ENCODE measurements at places on chromosomes 4 and X.
A peak's percentile ranks its signal among the peaks of the same experiment; 100 is the strongest.

DNA sequence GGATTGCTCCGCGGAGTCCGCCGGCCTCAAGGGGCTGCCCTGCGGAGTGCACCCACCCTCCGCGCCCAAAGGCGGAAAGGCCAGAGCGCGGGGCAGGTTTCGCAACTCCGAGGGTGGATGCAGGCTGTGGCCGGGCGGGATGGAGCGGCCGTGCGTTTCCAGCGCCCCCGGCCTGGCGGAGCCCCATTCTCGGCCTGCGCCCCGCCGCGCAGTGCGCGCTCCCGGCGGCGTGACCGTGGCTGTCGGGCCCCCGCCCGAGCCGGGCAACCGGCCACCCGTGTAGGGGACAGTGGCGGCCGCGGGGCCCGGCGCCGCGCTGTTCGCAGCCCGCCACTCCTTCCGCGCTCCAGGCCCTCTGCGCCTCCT lies 331 bp downstream of the SETD7 start:
- DNase-seq: no peak

- DNase-seq: no peak
These were observed 31.8 kb downstream of the PLAC8 start for GRCh38 chr4:83082777-83083176.

DNA sequence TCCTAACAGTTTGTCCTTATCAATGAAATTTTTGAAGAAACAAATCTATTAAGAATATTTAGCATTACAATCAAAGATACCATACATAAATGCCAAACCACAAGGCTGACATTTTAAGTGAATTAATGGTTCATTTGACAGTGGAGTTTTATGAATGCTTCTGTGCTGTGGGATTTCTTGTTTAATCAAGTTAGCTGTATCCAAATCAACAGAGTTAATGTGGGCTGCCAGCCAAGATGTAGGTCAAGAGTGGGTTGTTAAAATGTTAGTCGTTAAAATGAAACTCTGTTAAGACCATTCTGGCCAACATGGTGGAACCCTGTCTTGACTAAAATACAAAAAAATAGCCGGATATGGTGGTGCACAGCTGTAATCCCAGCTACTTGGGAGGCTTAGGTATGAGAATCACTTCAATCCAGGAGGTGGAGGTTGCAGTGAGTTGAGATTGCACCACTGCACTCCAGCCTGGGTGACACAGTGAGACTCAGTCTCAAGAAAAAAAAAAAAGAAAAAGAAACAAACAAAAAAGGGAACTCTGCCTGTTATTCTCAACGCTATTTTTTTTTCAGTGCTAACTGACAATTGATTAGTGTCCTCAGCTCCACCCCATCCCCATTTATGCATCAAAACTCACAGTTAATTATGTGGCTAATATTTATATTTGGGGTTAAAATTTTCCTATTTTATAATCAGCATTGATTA lies 20.2 kb downstream of the GPAT3 start:
- DNase-seq: peak; percentile 38

- DNase-seq: no peak
These were observed 96.2 kb upstream of the SPRY1 start for GRCh38 chr4:123300222-123301039.

- no peak for DNase-seq
These were observed 1.6 kb downstream of the SLITRK4 start for GRCh38 chrX:143634309-143634662.

GRCh38 chr4:115437739-115438138 lies 324.3 kb upstream of the NDST4 start:
- DNase-seq: no peak

DNA sequence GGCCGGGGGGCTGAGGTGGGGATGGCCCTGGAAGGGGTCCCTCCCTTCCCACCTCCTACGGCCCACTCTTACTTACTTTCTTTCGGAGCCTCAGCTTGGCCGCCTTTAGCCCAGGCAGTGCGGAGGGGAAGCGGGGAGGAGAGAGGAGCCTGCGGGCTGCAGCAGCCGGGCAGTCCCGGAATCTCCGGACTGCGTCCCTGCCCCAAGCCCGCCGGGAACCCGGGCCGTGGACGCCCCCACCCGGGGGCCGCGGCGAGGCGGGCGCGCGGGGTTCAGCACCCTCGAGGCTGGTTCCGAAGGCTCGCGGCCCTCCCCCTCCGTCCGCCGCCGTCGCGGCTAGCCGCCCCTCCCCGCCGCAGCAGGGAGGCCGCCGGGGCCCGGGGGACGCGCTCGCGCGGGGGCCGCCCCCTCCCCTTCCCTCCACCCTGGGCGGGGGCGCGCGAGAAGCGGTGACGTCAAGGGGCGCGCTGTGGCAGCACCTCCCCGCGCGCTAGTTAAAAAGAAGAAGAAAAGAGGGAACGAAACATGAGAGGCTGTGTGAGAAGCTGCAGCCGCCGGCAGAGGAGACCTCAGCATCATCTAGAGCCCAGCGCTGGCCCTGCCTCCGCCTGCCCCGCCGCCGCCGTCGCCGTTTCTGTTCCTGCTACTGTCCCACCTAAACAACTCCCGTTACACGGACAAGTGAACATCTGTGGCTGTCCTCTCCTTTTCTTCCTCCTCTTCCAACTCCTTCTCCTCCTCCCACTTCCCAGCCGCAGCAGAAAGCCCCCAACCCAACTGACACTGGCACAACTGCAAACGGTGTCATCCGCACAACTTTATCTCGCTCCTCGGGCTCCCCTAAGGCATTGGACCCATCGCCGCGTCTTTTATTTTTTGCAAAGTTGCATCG lies at the start of gene HHIP:
HHIP (plus strand) TSS at position 526 of the 892 bp plus-strand sequence. CDS start 520 bp downstream, outside the sequence.
- peak; percentile 34 for DNase-seq

GRCh38 chrX:15909605-15910004 lies 55.0 kb upstream of the AP1S2 start:
- no peak for DNase-seq

DNA sequence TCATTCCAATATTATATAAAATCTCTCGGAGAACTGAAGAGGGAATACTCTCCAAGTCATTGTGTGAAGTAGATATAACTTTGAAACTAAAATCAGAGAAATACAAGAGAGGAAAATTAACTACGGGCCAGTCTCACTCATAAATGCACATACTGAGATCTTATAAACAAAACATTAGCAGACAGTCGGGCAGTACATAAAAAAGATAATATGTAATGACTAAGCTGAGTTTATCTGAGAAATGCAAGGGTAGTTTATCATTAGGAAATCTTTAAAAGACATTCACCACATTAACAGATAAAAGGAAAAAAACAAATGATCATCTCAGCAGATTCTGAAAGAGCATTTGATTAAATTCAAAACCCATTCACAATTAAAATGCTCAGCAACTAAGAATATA lies 116.7 kb downstream of the NYX start:
- DNase-seq: no peak

DNA sequence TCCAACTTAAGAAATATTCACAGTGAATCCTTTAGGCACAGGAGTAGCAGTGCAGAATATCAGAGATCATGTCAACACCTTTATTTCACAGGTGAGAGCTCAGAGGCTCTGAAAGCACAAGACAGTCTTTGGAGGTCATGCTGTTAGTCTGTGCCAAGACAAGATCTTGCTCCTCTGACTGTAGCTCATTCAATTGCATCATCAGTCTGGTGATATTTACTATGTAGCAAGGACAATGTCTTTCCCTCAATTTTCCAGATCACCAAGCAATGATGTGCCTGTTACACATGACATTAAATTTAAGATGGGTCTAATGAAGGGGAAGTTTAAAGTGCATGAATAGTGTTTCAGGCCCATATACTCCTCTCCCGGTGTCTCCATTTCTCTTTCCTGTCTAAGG lies 277.5 kb downstream of the IL15 start:
- DNase-seq: no peak

GRCh38 chr4:28287831-28288233 lies 1427.2 kb downstream of the STIM2 start:
- DNase-seq: no peak

GRCh38 chr4:17336524-17336961 lies 175.3 kb downstream of the QDPR start:
- DNase-seq: no peak

DNA sequence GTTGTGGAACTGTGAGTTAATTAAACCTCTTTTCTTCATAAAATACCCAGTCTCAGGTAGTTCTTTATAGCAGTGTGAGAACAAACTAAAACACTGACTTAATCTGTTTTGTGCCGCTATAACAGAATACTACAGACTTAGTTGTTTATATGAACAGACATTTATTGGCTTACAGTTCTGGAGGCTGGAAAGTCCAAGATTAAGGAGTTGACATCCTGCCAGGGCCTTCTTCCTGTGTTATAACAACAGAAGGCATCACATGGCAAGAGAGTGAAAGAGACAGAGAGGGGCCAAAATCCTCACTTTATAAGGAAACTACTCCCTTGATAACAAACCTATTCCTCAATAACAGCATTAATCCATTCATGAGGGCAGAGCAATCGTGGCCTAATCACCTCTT lies 42.5 kb upstream of the KCNIP4 start:
- DNase-seq: no peak

GRCh38 chr4:1249148-1249730 lies 309 bp upstream of the CTBP1 start:
- peak; percentile 93 for DNase-seq

- DNase-seq: no peak
These were observed 31.6 kb downstream of the SH3KBP1 start for GRCh38 chrX:19855700-19856381.

DNA sequence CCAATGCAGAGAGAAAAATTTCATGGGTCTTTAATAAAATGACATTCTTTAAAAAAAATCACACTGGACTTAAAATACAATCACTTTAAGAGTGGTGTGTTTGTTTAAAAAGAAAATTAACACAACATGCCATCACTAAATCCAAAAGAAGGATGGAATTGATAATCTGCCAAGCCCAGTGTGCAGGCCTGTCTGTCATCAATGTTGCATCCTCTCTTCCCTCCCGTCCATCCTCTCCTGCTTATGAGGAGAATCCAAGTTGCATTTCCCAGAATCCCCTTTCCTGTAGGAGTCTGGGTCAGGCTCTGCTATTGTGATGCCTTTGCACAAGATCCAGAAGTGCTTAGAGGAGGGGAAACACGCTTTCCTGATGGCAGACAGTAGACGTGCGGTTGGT lies 169.4 kb downstream of the MID1 start:
- no peak for DNase-seq

GRCh38 chrX:134688031-134688823 lies 30.0 kb upstream of the PLAC1 start:
- DNase-seq: no peak

DNA sequence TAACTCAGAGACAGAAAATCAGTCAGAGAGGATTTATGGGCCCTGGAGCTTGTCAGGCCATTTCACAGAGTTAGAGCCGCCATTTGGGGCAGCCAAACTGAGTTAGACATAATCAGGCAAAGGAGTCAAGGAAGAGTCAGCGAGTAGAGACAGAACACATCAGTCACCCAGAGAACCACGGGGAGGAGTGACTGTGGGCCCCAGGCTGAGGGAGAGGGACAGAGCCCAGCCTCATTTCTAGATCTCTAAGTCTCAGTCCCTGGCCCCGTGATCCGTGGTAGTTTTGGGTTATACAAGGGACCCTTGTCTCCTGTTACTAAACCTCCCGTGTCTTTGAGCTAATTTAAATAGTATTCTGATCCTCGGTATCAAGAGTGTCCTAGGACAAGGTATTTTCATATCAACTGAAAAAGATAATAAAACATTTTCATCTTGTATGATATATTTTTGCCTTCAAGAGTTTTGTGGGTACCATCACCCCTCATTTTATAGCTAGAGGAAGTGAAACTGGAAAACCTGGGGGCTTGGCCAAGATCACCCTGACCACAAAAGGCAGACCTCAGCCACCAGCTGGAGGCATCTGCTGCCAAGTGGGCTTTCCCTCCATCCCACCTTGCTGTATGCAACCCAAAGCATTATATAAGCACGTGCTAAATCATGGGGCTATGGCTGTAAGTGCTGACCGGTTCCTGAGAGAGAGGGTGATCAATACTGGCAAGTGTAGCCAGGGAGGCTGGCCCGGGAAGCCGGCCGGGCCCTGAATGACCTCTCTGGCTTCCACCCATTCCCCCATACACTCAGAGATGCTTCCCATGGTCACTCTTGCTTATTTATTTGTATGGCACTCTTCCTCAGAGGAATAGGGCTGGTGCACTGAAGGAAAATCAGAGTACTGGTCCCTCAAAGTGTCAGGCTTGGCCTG lies 204.1 kb downstream of the BCOR start:
- DNase-seq: no peak

GRCh38 chrX:24563291-24564010 lies 83.7 kb downstream of the PCYT1B start:
- no peak for DNase-seq

DNA sequence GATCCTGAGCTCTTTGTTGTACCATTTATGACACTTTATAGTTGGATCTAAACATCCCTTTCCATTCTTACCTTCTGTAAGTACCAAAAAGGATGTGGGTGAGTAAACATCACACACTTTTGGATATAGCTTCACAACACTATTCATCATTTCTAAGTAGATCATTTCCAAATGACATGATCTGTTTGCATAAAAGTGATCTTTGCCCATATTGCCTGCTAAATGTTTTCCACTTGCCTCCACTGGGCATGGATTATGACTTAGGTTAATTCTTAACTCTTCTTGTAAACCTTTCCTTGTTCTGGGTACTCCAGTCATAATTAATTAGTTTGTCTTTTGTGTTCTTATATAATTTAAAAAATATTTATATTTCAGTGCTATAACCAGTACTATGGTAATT lies 244.9 kb upstream of the AGA start:
- DNase-seq: no peak

- no peak for DNase-seq
These were observed 37.3 kb upstream of the ARAF start for GRCh38 chrX:47523713-47524166.

GRCh38 chr4:3852711-3853110 lies 86.5 kb downstream of the ADRA2C start:
- DNase-seq: no peak

- DNase-seq: no peak
These were observed 947.8 kb downstream of the C4orf33 start for GRCh38 chr4:130043732-130044160.

GRCh38 chr4:68369142-68369805 lies 19.4 kb upstream of the YTHDC1 start:
- DNase-seq: no peak

- no peak for DNase-seq
These were observed 33.4 kb upstream of the MSMO1 start for GRCh38 chr4:165293927-165294649.

GRCh38 chr4:69936566-69936965 lies 5.7 kb downstream of the CSN1S1 start:
- no peak for DNase-seq

DNA sequence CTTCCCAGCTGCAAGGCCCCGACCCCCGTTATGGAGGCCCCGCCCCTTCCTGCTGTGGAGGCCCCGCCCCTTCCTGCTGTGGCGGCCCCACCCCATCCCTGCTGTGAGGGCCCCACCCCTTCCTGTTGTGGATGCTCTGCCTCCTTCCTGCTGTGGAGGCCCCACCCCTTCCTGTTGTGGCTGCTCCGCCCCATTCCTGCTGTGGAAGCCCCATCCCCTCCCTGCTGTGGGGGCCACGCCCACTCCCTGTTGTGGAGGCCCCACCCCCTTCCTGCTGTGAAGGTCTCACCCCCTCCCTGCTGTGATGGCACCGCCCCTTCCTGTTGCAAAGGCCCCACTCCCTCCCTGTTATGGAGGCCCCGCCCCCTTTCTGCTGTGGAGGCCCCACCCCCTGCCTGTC lies 104.9 kb upstream of the PSAPL1 start:
- no peak for DNase-seq

- DNase-seq: no peak
These were observed 199.2 kb downstream of the RAB28 start for GRCh38 chr4:13284932-13285331.
